ENCODE measurements at places on chromosomes 7 and 10. TPM values are rescaled to one million over a fixed set of nuclear protein-coding genes. Genes with fewer than 3 reads are reported as not detected.

- H3K36me3 ChIP-seq: no peaks in the 10 kb centered on the region
- no peaks in the 10 kb centered on the region for H3K4me1 ChIP-seq
- no peak overlapping the region for H3K4me3 ChIP-seq
- no peak overlapping the region for H3K27ac ChIP-seq
- no peaks in the 10 kb centered on the region for H3K27me3 ChIP-seq
Measured at GRCh38 chr7:47103498-47104205, 478.3 kb downstream of the TNS3 start.

GRCh38 chr7:27212497-27213432 is 12.9 kb upstream of the HOXA13 start:
- no peaks in the 10 kb centered on the region for H3K36me3 ChIP-seq
- H3K4me3 ChIP-seq: no peak overlapping the region
- no peak overlapping the region for H3K27ac ChIP-seq
- H3K27me3 ChIP-seq: peaks cover 93% of the 10 kb centered on the region
- DNase-seq: peak; percentile 32

GRCh38 chr7:75968561-75969001 is 25.8 kb downstream of the TMEM120A start:
- peaks cover 16% of the 10 kb centered on the region for H3K36me3 ChIP-seq
- no peak overlapping the region for H3K4me3 ChIP-seq
- DNase-seq: no peak
- no peaks in the 10 kb centered on the region for H3K27me3 ChIP-seq

DNA sequence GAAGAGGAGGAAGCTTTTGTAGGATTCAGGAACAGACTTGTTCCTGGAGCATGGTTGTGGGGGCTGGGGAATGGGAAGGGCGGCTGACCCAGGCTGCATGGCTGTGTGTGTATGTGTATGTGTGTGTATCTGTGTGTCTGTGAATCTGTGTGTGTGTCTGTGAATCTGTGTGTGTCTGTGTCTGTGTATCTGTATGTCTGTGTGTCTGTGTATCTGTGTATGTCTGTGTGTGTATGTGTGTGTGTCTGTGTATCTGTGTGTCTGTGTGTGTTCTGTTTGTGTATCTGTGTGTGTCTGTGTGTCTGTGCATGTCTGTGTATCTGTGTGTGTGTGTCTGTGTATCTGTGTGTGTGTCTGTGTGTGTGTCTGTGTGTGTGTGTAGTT is 6.6 kb upstream of the STX1A start:
- no peaks in the 10 kb centered on the region for H3K36me3 ChIP-seq
- H3K4me1 ChIP-seq: peaks cover 9% of the 10 kb centered on the region
- no peak overlapping the region for H3K4me3 ChIP-seq
- H3K27ac ChIP-seq: no peak overlapping the region
- no peak for DNase-seq

DNA sequence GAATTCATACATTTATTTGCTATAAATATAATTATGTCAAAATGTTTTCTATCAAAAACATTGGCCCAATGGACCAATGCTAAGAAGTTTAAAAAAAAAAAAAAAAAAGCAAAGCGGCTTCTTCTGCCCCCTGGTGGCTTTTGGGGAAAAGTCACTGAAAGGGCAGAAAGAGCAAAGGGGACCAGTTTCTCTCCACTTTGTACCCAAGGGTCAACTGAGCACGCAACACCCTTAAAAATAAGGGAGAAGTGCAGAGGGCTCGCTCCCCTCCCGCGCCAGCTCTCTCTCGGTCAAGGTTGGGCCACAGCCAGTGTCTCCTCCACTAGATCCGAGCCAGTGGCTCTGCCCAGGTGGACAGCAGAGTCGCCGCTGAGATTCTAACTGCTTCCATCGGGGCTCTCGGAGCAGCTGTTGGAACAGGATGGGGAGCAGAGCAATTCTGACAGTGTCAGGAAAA is 136.4 kb upstream of the FGFR2 start:
- H3K4me3 ChIP-seq: no peak overlapping the region
- H3K36me3 ChIP-seq: no peaks in the 10 kb centered on the region

DNA sequence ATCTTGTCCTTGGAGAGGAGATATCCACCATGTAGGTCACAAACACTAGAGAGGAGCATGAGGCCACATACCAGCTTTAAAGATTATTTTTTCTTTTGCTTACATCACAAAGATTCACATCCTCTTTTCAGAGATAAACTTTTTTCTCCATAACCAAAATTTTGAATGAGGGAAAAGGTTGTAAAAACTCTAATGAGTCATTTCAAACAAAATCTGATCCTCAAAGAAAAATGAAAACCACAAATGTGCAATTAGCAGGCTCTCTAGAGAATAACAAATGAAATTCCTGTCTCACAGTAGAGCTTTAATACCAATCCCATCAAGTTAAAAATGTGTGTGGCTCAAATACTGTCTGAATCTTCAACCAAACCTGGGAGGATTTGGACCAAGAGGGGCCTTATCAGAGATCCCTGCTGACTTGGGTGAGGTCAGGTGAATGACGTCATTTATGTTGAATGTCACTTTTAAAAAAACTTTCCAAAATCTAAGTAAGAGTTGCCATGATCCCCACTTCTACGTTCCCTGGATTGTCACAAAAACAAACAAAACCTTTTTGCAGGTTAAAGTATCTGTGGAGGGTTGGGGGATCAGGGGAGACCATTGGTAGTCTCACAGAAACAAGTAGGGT is 261.5 kb upstream of the NPSR1 start:
- H3K4me1 ChIP-seq: no peaks in the 10 kb centered on the region
- H3K27ac ChIP-seq: no peak overlapping the region

DNA sequence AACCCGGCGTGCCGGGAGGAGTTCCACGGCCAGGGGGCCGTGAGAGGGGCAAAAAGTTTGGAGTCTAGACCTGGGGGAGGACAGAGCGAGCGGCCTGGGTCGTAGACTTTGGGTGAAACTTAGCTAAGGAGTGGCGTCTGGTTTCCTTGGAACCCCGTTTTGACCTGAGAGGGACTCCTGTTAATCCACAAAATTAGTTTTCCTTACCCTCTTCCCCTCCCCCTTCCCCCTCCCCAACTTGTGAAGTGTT is 574 bp downstream of the MARCHF5 start:
- H3K4me3 ChIP-seq: peak overlapping the region; percentile 99
- no peak for DNase-seq
- peaks cover 2% of the 10 kb centered on the region for H3K27me3 ChIP-seq
- H3K27ac ChIP-seq: peak overlapping the region; percentile 87

- no peaks in the 10 kb centered on the region for H3K27me3 ChIP-seq
- H3K27ac ChIP-seq: no peak overlapping the region
- H3K36me3 ChIP-seq: no peaks in the 10 kb centered on the region
- DNase-seq: no peak
- H3K4me1 ChIP-seq: no peaks in the 10 kb centered on the region
- no peak overlapping the region for H3K4me3 ChIP-seq
Measured at GRCh38 chr7:31734456-31734855, 47.4 kb downstream of the PPP1R17 start.

- H3K36me3 ChIP-seq: no peaks in the 10 kb centered on the region
- no peak overlapping the region for H3K27ac ChIP-seq
- peaks cover 4% of the 10 kb centered on the region for H3K4me1 ChIP-seq
- no peak for DNase-seq
- no peak overlapping the region for H3K4me3 ChIP-seq
- H3K27me3 ChIP-seq: peaks cover 39% of the 10 kb centered on the region
Measured at GRCh38 chr7:135713836-135714470, 14.0 kb downstream of the SLC13A4 start.

- H3K36me3 ChIP-seq: no peaks in the 10 kb centered on the region
- H3K27ac ChIP-seq: no peak overlapping the region
- no peaks in the 10 kb centered on the region for H3K27me3 ChIP-seq
Measured at GRCh38 chr7:2102375-2102723, 130.4 kb downstream of the MAD1L1 start.

DNA sequence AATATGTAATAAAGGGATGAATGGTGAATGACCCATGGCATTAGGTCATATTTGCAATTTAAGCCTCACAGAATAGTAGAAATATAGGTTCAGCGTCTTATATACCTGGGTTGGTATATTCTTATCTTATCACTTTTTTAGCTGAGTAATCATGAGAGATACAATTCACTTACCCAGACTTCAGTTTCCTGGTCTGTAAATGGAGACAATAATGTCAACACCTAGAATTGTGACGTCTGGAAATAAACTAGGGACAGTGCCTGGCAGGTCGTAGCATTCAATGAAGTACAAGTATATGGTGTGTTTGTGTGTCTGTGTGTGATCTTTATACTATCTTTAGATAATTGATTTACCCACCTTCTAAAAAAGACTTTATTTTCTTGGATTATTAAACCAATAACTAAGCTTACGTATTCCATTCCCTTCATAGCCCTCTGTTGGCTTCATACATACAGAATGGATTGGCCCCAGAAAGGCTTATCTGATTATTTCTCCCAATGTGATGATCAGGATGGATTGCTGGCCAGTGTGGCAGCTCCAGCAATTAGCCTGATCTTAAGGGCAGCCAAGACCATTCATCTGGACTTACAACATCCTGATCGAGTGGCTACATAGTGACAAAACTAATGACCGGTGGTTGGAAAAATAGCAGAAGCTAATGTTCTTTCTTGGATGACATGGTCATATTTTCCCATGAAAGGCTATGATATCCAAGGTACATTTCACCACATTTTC is 121.2 kb upstream of the NPVF start:
- no peak overlapping the region for H3K27ac ChIP-seq
- H3K27me3 ChIP-seq: no peaks in the 10 kb centered on the region
- no peak for DNase-seq
- no peaks in the 10 kb centered on the region for H3K36me3 ChIP-seq
- H3K4me1 ChIP-seq: no peaks in the 10 kb centered on the region

- H3K27me3 ChIP-seq: no peaks in the 10 kb centered on the region
- peaks cover 5% of the 10 kb centered on the region for H3K4me1 ChIP-seq
- H3K27ac ChIP-seq: no peak overlapping the region
Measured at GRCh38 chr10:48779546-48780152, 95.0 kb downstream of the WDFY4 start.

GRCh38 chr10:14822879-14823755 is 14.7 kb downstream of the CDNF start:
- DNase-seq: peak; percentile 50
- H3K27ac ChIP-seq: no peak overlapping the region
- H3K36me3 ChIP-seq: no peaks in the 10 kb centered on the region
- no peaks in the 10 kb centered on the region for H3K27me3 ChIP-seq
- H3K4me3 ChIP-seq: no peak overlapping the region
- no peaks in the 10 kb centered on the region for H3K4me1 ChIP-seq

- H3K36me3 ChIP-seq: no peaks in the 10 kb centered on the region
- no peak overlapping the region for H3K27ac ChIP-seq
- no peak for DNase-seq
- H3K4me1 ChIP-seq: peaks cover 47% of the 10 kb centered on the region
Measured at GRCh38 chr10:47026301-47027107, 115.3 kb downstream of the PTPN20 start.

DNA sequence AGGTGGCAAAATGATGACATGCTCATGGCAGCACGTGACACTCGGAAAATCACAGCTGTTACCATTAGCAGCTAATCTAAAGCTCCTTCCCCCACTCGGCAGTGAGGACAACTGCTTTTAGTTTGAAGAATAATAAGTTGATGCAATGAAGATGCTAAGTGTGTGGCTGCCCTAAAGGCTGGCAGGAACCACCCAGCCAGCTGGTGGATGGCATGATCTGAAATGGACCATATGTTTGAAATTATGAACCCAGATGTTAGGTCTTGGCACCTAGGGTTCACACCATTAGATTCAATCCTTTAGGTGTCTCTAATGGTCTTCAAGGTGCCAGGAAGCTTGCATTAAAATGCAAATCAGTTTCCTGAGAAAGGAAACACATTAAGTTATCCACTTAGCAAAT is 230.1 kb downstream of the WDR11 start:
- no peak overlapping the region for H3K27ac ChIP-seq
- no peak for DNase-seq
- peaks cover 37% of the 10 kb centered on the region for H3K27me3 ChIP-seq
- no peak overlapping the region for H3K4me3 ChIP-seq

GRCh38 chr10:12958546-12959110 is 42.9 kb downstream of the CCDC3 start:
- no peaks in the 10 kb centered on the region for H3K27me3 ChIP-seq
- no peaks in the 10 kb centered on the region for H3K36me3 ChIP-seq

DNA sequence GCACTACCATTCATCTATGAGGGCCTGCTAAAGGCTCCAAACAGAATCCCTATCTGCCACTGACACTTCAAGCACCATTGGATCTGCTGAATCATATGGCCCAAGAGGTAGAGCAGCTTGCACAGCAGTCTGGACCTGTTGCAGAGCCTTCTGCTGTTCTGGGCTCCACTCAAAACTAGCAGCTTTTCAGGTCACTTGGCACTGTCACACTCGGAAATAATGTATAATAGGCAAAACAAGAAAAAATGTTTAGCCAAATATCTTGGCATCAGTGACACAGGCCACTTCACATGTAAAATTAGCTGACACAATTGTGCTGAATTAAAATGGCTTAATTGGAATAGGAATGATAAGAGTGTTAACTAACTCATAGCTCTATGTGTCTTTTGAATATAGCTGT is 1182.9 kb upstream of the LRRTM3 start:
- no peak overlapping the region for H3K4me3 ChIP-seq
- no peaks in the 10 kb centered on the region for H3K4me1 ChIP-seq
- H3K27me3 ChIP-seq: no peaks in the 10 kb centered on the region
- no peaks in the 10 kb centered on the region for H3K36me3 ChIP-seq
- DNase-seq: no peak

GRCh38 chr7:22488643-22489462 is 11.1 kb downstream of the STEAP1B start:
- peaks cover 3% of the 10 kb centered on the region for H3K27me3 ChIP-seq
- no peak overlapping the region for H3K4me3 ChIP-seq
- no peaks in the 10 kb centered on the region for H3K36me3 ChIP-seq

GRCh38 chr7:25429731-25430130 is 201.4 kb upstream of the NPVF start:
- no peaks in the 10 kb centered on the region for H3K27me3 ChIP-seq
- H3K36me3 ChIP-seq: no peaks in the 10 kb centered on the region
- H3K27ac ChIP-seq: no peak overlapping the region
- DNase-seq: no peak
- H3K4me1 ChIP-seq: peaks cover 3% of the 10 kb centered on the region

GRCh38 chr10:49117376-49118070 is 2.2 kb upstream of the VSTM4 start:
- H3K4me1 ChIP-seq: peaks cover 42% of the 10 kb centered on the region
- no peak overlapping the region for H3K4me3 ChIP-seq
- H3K27me3 ChIP-seq: peaks cover 3% of the 10 kb centered on the region

- H3K27ac ChIP-seq: peak overlapping the region; percentile 80
- peaks cover 24% of the 10 kb centered on the region for H3K36me3 ChIP-seq
- no peaks in the 10 kb centered on the region for H3K27me3 ChIP-seq
- DNase-seq: peak; percentile 80
- peaks cover 2% of the 10 kb centered on the region for H3K4me1 ChIP-seq
Measured at GRCh38 chr10:72887043-72887442, 6.5 kb upstream of the OIT3 start.

- no peak overlapping the region for H3K4me3 ChIP-seq
- no peaks in the 10 kb centered on the region for H3K27me3 ChIP-seq
- DNase-seq: no peak
- no peaks in the 10 kb centered on the region for H3K4me1 ChIP-seq
- H3K36me3 ChIP-seq: peaks cover 13% of the 10 kb centered on the region
Measured at GRCh38 chr10:95872158-95872711, 35.5 kb upstream of the CC2D2B start.

DDC gene
- 0.09 TPM for total RNA-seq

ACSM6 gene
- not detected for total RNA-seq

NEUROD6 gene
- 0.04 TPM for total RNA-seq

OR13A1 gene
- not detected for total RNA-seq

HMX3 gene
- total RNA-seq: not detected

TUBAL3 gene
- total RNA-seq: 0.09 TPM

EFCAB10 gene
- total RNA-seq: not detected

ADCY1 gene
- total RNA-seq: 7.1 TPM

CYP3A7 gene
- 0.58 TPM for total RNA-seq

IFIT1 gene
- 58.4 TPM for total RNA-seq

ATOH7 gene
- 0.13 TPM for total RNA-seq

NEURL1 gene
- 19.8 TPM for total RNA-seq
